COR-L47 (cell line): ENCODE measurements at places on chromosomes 1 and 21.

- DNase-seq, result no peak
Observed at GRCh38 chr1:86650065-86650464, 54.3 kb upstream of the SH3GLB1 start.

- no peak for DNase-seq
Observed at GRCh38 chr21:28298251-28298672, 694.4 kb downstream of the LTN1 start.

GRCh38 chr1:61498342-61498741 lies 226.6 kb downstream of the TM2D1 start:
- no peak for DNase-seq

DNA sequence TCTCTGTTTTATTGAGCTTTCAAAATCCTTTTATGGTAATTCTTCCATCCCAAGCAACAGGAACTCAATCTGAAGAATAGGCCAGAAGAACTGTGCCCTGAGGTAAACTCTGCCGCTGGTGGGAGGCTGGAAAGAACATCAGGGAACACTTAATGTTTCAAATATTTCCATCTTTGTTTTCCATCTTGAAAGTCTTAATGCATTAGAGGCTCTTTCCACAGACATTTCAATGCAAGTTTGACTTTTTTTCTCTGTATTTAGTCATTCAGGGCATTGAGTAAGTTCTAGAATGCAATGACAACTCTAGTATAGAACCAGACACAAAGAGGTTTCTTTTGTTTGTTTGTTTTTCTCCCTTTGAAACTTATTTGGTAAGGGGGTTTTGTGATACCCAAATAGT lies 61.5 kb downstream of the KIAA0040 start:
- DNase-seq, result no peak

DNA sequence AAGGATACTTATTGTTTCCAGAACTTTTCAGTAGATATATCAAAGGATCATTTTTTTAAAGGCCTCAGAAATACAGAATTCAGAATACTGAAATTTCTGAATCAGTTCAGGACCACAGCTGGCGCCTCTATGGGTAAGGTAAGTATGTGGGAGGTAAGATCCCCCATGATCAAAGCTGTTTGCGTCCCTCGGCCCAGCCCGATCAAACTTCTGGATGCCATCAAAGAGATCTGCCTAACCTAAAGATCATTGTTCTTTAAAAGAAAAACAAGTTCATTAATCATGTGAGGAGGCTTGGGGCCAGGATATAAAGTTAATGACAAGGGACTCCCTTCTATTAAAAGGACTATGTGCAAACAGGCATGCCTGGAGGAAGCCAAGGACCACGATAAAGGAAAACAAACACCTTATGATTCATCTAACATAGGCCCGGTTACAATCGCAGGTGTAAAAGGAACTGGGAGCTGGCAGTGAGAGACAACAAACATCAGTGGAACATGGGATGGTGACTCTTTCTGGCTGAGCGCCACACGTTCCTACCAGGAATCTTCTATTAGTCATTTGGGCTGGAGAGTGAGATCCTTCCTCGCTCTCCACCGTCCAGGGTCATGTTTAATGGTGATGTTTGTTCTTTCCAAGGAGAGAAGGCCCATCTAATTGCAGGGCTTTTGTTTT lies 2.8 kb upstream of the BACE2 start:
- peak; percentile 80 for DNase-seq

GRCh38 chr1:12179111-12179519 lies 12.3 kb downstream of the TNFRSF1B start:
- no peak for DNase-seq

GRCh38 chr1:150981177-150981804 lies 801 bp upstream of the ANXA9 start:
- DNase-seq, result peak; percentile 93

GRCh38 chr1:155931332-155932038 lies 2.7 kb downstream of the KHDC4 start:
- DNase-seq, result no peak

DNA sequence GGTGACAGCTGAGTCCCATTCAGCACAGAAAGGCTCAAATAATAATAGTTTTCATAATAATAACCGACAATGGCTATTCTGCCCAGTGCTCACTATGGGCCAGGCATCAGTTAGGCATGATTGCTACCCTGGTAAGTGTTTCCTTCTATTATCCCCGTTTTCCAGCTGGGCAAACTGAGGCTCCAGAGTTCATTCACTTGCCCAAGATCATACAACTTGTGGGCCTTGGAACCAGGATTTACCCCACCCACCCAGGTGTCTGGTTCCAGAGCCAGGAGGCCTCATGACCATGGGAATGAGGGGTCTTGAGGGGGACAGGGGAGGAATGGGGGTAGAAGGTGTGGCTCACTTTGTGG lies 518 bp downstream of the PLOD1 start:
- DNase-seq, result no peak

DNA sequence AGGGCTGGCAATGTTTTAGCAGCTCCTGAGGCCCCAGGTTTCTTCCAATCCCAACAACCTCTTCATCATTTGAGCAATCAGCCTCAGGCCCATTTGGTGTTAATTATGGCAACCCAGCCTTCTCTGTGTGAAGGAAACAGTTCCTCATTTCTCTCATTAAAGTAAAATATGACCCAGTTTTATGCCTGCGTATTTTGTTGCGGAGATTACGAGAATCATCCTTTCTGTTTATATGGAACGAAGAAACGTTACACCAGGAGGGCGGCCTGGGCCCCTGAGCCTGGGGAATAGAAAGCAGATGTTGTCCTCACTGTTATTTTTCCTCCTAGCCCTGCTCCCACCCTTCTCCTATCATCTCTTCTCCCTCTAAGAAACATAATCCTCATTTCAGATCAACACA lies 332.2 kb upstream of the USP24 start:
- DNase-seq, result no peak

DNA sequence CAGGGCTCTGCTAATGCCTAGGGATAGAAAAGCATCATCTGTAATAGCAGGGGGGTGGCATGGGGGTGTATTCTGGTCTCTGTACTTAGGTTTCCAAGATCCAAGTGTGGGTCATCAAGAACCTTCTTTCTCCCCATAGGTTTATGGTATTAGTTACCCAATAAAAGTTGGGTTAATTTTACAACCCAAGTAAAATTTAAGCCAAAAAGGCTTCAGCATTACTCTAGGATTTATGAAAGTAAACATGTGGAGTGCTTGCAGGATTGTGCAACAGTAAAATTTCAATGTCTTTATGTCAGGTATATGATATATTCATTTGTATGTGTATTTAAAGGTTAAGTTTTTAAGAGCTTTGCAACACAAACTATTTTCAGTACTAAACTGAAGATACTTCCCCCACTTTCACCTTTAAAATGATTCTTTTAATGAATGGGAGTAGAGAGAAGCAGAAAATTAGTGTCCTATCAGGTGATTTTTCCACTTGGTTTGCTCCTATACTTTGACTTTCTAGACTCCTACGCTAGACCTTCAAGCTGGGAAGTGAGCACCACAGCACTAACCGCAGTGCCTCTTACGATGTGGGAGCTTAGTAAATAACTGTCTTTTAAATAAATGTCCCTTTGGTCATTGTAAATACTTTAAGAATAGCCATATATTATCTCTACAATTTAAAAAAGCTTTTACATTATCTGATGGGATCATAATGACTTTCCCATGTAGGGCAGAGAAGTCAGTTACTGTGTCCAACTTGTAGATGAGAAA lies 67.8 kb upstream of the UBE2U start:
- no peak for DNase-seq

- no peak for DNase-seq
Observed at GRCh38 chr1:221712198-221712684, 29.6 kb downstream of the DUSP10 start.

- no peak for DNase-seq
Observed at GRCh38 chr1:49971088-49971487, 52.7 kb downstream of the AGBL4 start.

- DNase-seq, result no peak
Observed at GRCh38 chr1:71548398-71548890, 467.6 kb upstream of the ZRANB2 start.

DNA sequence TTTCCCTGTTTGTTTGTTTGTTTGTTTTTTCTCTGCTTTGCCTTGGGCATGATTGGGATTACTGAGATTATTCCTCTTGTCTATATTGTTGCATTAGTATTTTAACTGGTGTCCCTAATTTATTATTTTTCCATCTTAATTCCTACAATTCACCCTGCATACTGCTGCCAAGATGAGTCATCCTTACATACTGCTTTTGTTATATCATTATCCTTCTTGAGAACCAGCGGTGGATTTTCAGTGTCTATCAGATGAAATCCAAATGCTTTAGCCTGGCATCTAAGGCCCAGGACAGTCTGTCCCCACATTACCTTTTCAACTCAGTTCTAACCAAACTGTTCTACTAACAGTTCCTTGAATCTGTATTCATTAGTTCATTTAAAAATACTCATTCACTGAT lies 101.7 kb downstream of the OLFML2B start:
- no peak for DNase-seq

- no peak for DNase-seq
Observed at GRCh38 chr1:87135329-87135712, 193.4 kb upstream of the LMO4 start.

DNA sequence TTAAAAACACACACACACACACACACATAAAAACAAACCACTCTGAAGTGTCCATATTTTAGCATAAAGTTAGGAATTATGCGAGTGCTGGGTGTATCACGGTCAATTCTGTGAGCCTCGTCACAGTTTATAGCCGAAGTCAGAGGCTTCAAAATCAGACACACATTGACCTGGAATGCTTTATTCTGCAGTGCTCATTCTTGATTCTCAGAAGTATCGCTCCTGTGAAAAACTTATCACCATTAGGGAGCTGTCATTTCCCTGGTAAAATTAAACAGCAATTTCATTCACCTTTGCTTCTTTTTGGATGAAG lies 8.7 kb upstream of the IRF2BP2 start:
- no peak for DNase-seq

DNA sequence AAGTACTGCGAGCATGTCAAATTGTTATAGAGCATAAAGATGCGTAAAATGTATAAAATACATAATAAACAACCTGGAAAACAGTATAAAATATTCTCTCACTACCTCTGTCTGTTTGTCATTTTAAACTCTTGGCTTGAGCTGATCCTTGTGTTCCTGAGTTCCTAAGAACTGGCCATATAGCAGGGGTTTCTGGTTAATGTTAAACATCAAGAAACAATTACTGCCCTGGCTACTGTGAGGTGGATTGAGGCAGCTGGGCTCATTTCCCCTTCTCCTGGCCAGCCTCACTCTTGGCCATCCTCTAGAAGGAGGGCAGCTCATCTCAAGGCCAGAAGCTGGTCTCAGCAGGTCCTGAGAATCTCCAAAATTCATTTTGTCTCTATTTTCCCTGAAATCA lies 297.3 kb upstream of the USP24 start:
- no peak for DNase-seq

GRCh38 chr1:54405898-54406293 lies 298 bp downstream of the SSBP3 start:
- no peak for DNase-seq

GRCh38 chr1:9195651-9196050 lies 38.9 kb upstream of the H6PD start:
- DNase-seq, result no peak

- DNase-seq, result no peak
Observed at GRCh38 chr1:169877800-169878491, 15.8 kb downstream of the SCYL3 start.

DNA sequence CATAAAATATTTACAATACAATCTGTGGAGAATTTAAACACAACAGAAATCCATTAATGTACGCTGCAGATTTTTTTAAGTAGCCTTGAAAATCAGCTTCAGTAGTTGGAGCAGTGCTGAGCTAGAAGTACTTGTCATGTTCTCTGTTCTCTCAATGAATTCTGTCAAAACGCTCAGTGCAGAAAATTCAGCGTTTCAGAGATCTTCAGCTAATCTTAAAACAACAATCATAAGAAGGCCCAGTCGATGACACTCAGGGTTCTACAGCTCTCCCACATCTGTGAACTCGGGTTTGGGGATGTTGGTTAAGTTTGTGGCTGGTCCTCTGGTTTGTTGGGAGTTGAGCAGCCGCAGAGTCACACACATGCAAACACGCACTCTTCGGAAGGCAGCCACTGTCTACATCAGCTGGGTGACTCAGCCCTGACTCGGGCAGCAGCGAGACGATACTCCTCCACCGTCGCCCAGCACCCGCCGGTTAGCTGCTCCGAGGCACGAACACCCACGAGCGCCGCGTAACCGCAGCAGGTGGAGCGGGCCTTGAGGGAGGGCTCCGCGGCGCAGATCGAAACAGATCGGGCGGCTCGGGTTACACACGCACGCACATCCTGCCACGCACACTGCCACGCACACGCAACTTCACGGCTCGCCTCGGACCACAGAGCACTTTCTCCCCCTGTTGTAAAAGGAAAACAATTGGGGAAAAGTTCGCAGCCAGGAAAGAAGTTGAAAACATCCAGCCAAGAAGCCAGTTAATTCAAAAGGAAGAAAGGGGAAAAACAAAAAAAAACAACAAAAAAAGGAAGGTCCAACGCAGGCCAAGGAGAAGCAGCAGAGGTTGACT lies 161.2 kb downstream of the RUNX1 start:
- peak; percentile 36 for DNase-seq

DNA sequence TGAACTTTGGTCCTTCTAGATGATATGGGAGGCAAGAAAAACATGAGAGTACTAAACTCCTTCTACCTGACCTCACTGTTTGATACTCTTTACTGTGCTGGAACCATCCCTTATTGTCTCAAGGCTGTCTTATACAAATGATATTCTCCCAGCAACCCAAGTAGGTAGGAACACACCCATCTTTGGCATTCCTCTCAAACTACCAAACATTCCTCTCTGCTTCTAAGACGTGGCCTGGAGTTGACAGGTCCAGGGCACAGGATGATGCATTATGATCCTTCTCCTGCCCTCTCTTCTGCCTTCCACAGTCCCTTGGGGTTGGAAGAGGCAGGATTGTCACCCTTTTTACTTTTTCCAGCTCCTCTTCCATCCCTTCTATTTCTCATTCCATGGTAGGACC lies 90.5 kb downstream of the SPATA17 start:
- no peak for DNase-seq

DNA sequence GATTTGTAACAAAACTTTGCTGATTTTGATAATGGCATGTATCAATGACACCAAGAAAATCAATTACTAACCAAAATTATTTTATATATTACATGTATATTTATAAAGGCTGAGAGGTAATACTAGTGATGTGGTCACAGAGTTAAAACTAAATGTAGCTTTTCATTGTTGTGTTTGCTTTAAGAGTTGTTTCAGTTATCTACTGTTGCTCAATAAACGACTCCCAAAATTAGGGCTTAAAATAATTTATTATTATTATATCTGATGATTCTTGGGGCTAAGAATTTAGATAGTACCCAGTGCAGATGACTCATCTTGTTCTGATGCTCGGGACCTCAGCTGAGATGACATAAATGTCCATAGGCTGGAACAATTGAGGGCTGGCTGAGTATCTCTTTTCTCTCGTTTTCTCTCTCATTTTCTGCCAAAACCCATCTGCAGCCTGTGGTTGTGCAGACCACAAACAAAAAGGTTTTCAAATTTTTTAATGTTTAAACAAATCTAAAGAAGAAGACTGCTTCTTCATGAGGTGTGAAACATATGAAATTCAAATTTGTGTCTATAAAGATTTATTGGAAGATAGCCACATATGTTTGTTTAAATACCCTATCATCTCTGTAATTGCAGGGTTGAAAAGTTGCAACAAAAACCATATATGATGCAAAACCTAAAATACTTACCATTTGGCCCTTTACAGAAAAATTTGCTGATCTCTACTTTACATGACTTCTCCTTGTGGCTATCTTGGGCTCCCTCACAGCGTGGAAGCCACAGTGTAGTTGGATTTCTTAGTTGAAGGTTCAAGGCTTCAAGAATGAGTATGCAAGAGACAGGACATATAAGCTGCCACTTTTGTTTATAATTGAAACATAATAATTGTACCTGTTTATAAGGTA lies 14.8 kb upstream of the PTPRC start:
- DNase-seq, result no peak

- DNase-seq, result peak; percentile 36
Observed at GRCh38 chr1:46527474-46528296, 23.8 kb downstream of the KNCN start.
